ENCODE measurements at places on chromosomes 2 and 18.

- DNase-seq, result no peak
These were observed 29.7 kb upstream of the FHL2 start for GRCh38 chr2:105428387-105429018.

- no peak for DNase-seq
These were observed 81.2 kb upstream of the SNTG2 start for GRCh38 chr2:869357-869871.

GRCh38 chr18:76627444-76627843 is 132.4 kb upstream of the ZNF516 start:
- DNase-seq, result no peak

DNA sequence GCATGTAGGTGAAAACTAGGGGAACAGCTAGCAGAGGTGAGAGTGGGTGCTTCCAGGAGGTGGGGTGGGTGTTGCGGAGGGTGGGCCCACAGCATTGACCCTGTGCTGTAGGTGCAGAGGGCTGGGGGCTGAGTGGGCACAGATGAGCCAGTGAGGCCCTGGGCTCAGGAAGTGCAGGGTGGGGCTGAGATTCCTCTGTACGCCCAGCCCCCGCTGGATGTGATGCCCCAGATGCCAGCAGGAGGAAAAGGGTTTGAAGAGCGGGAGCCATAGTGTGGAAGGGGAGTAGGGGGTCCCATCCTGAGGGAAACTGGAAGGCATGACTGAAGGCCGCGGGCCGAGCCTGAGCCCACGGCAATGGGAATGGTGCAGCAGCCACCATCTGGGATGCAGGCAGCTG is 14.1 kb upstream of the OTOS start:
- no peak for DNase-seq

DNA sequence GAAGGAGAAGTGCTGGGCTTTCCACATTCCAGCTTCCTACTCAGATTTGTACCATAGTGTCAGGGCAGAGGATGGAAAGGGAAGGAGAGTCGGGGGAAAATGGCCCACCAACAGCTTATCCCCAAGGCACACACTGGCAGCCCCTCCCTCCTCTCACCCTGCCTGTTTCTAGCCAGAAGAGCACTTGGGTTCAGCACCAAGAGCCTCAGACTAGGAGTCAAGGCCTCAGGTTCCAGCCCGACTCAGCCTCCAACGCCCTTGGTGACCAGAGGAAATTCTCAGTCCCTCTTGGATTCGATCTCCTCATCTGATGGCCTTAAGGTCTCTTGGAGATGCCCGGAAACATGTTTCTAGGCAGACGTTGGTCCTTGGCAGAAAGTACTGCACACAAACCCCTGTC is 53.9 kb downstream of the TNS1 start:
- DNase-seq, result no peak

DNA sequence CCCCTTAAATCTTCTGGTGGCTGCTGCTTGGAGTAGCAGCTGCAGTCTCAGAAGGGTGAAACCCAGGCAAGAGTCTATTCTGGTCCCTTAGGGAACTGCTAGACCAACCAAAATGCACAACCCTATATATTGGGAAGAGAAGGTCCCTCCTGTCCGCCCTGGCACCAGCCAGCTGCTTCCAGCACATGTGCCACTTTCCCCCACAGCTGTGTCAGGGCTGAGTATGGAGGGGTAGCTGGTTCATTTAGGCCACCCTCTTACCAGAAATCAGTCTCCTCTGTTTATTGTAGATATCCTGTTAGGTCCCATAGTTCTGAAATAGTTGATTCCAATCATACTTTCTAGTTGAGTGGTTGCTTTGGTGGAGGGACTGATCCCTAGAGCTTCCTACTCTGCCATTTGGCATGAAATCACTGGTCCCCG is 68.9 kb downstream of the BIRC6 start:
- DNase-seq, result peak; percentile 24

DNA sequence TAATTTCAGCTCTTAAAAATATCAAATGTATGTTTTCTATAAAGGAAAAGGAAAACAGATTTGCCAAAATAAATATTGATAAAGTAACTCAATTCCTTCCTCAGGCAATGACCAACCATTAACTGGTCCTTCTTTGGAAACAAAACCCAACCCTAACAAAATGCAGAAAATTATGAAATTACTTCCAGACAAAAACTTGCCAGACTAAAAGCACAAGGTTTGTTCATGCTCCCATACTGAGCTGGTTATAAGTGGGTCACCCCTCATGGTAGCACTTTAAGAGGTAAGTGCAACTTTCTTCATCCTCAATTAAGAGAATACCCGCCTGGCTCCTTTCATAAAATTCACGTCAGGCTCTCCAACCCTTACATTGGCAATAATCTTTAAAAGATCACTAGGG is 31.1 kb upstream of the TTC32 start:
- peak; percentile 8 for DNase-seq

GRCh38 chr2:207324001-207324400 is 158.3 kb upstream of the KLF7 start:
- DNase-seq, result no peak

- DNase-seq, result no peak
These were observed 621.9 kb downstream of the RNF144A start for GRCh38 chr2:7539077-7539476.

DNA sequence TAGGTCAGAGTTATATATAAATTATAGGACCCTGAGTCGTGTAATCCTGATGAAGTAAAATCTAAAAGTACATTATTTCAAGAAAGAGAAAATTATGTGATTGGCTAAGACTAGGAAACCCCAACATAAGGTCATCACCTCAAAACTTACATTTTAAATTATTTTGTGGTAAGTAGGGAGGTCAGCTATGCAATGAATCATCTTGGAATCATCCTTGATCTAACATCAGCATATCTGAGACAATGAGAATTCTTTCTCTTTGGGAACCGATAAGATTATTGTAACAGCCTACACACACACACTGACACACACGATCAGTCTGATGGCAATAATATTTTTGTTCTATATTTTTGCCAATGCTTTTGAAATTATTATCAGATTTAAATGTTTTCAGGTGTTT is 904.8 kb upstream of the CHAC2 start:
- DNase-seq, result peak; percentile 47

DNA sequence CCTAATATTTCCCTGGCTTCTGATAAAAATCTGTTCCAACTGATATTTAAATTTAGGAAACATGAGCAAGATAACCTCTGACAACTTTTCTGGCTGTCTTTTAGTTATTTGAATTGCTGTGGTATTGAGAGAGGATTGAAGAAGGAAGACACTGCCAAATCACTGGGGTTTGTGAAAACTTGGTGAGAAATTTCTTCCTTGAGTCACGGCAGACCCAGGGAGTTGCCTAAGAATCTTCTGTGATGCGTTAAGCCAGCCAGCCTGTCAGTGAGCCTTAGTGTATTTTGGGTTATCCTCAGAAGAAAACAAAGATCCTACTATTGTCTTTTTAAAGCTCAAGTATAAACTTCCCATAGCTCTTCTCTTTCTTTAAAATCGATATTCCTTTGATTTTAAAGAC is 17.5 kb upstream of the DOK6 start:
- DNase-seq, result no peak

GRCh38 chr18:8912348-8913326 is 189.9 kb upstream of the NDUFV2 start:
- no peak for DNase-seq

DNA sequence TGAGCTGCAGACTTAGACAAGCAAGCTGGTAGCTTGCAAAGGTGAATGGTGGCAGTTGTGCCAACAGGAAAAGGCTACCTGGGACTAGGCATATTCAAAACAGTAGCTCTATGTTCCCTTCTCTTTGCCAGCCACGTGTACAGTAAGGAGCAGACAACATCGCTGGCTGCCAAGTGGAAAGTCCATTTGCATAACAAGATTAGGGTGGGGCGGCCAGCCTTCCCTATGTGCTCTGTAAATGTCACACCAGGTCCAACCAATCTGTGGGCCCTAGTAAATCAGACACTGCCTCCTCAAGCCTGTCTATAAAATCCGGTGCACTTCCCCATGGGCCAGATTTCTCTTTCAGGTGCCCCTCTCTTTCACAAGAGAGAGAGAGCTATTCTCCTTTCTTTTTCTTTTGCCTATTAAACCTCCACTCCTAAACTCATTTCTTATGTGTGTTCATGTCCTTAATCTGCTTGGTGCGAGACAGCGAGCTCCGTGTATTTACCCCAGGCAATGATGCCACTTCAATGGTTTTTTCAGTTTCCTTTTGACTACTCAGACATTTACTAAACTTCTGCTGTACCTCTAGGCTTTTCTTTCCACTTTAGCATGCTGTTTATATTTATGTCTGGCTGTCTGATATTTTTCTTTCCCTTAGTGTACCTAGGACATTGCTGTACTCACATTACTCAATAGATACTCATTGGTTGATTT is 297.4 kb upstream of the GCFC2 start:
- DNase-seq, result no peak

DNA sequence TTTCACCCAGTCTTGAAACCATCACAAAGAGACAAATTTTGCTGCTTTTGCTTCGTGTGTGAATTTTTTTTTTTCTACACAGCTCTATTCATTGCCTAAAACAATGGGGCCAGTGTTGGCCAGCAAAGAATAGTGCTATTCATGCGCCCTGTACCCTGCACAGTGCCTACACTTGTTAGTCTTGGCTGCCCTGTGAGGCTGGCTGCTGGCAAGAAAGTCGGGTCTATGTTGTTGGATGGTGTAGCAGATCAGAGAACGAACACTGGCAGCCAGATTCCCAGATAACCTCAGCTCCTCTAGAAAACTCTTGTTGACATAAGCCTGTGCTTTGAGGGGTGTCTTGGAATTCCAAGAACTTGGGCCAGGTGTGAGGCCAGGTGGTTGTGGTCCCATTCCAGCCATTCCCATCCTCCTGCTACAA is 455.7 kb upstream of the TCF4 start:
- DNase-seq, result peak; percentile 5

GRCh38 chr2:136178941-136179601 is 61.1 kb upstream of the CXCR4 start:
- DNase-seq, result no peak

DNA sequence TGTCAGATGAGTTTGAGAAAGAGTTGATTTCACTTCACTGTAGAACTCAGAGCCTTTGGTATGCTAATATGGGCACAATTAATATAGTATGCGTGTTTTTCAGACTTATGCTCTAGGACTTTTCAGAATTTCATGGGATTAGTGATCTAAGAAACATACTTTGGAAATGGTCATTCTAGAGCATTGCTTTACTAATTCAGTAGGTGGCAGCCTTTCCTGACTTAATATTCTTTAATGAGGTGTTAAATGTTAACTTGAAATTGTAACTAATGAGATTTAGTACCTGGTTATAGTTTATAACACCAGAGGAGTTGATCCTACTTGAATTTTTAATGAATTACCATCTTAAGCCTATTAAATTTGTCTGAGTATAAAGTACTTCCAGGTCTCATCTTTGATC is 28.4 kb downstream of the ACTR2 start:
- no peak for DNase-seq

GRCh38 chr2:69082430-69082997 is 69.5 kb downstream of the ANTXR1 start:
- DNase-seq, result peak; percentile 81

- DNase-seq, result peak; percentile 99
These were observed 111.5 kb upstream of the SH3BP4 start for GRCh38 chr2:234840336-234840735.

DNA sequence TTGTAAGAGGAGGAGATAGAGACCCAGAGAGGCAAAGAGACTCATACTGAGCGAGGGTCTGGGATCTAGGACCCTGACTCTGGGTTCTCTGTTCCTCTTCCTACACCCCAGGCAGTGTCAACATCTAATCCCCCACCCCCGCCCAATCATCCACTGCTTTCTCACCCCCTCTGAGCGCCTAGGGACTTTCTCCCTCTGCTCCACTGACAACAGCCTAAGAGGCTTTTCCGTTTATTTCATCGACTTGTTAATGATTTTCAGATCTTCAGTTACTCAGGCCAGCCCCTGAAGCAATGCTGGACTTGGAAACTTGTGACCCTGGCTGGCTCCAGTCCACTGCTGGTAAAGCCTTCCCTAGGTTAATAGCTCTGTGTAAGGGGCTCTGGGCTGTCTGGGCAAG is 65.1 kb downstream of the TFCP2L1 start:
- DNase-seq, result no peak

DNA sequence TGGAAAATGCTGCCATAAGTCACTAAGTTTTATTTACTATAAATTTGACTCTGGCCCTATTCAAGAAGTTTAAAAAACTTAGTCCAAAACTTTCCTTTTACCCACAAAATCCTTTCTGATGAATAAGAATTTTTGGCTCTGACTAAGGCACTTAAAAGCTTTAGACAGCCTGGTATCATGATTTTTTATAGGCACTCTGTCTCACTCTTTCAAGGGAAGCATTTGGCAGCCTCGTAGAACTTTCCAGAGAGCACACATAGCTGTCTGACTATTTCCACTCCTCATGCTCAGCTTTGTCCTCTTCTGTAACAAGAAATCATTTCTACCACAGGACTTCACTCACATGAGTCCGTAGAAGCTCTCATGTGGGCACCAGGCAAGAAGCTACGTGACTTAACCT is 32.3 kb upstream of the XDH start:
- DNase-seq, result peak; percentile 26

- no peak for DNase-seq
These were observed 180.2 kb upstream of the ALKAL2 start for GRCh38 chr2:467892-468647.

GRCh38 chr18:48819276-48819675 is 131.5 kb downstream of the SMAD7 start:
- no peak for DNase-seq

GRCh38 chr2:177921726-177922125 is 150.9 kb downstream of the PDE11A start:
- no peak for DNase-seq
